ENCODE measurements at places on chromosomes 6 and 20.

DNA sequence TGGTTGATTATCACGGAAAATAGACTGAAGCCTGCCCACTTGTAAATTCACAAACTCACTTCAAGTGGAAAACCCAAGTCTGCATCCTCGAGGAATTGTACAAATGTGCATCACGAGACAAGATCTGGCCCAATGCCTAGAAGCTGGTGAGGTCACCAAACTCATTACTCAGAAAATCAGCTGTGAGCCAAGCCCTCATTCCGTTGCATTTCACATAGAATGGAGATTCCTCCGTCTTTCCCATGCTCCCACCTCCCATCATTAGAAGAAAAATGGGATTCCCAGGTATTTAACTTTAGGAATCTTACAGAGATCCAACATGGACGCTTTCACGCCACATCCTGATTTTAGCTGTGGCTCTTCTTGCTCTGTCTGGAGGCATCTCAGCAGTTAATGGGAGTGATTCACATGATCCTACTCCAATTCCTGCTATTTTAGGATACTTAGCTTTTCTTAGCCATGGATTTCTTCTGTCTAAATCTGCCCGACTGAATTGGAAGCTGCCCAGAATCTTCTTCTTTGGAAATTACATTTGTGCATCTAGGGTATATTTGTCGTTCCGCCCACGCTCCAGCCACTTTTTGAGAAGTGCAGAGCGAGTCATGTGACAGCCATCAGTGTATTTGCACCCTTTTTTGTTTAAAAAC, 68.7 kb upstream of the STMND1 start:
- DNase-seq = no peak

DNA sequence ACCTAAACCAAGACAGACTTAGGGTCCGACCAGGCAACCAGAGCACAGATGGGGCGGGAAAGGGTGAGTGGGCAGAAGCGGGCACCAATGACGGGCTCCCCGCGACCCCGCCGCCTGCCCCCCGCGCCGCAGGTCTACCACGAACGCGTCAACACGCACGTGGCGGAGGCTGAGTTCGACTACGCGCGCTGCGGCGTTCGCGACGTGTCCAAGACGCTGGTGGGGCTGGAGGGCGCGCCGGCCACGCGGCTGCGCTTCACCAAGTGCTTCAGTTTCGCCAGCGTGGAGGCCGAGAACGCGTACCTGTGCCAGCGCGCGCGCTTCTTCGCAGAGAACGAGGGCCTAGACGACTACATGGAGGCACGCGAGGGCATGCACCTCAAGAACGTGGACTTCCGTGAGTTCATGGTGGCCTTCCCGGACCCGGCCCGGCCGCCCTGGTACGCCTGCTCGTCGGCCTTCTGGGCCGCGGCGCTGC, 5.1 kb downstream of the TMEM151B start:
- no peak for DNase-seq

- DNase-seq = no peak
Measured at GRCh38 chr6:144298194-144298593, 13.1 kb downstream of the UTRN start.

- DNase-seq = no peak
Measured at GRCh38 chr6:5680095-5680494, 326.6 kb downstream of the NRN1 start.

GRCh38 chr6:25831532-25832306, at the start of gene SLC17A1:
SLC17A1 (minus strand) TSS chr6:25832052; CDS start chr6:25830557, 1,495 bp downstream.
- no peak for DNase-seq

DNA sequence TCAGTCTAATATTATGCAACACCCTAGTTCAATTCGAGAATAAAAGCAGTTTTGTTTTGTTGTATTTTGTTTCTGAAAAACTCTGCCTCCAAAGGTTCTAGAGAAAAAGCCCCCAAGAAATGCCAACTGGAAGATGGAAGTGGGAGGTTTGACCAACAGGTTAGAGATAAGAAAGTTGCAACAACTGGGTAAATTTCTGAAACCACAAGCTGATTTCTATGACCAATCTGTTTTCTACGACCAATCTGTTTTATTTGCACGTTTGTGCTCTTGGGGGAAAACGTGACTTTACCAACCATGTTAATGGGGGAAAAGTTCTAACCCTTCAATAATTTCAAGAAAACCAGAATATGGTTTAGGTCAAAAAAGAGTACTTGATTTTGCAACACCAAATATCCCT, 173.2 kb downstream of the PDE7B start:
- no peak for DNase-seq

GRCh38 chr6:111024681-111025080, 42.8 kb downstream of the RPF2 start:
- DNase-seq = no peak

- DNase-seq = no peak
Measured at GRCh38 chr20:60224914-60225313, 266.7 kb downstream of the CDH26 start.

GRCh38 chr20:14820771-14821170, 483.4 kb upstream of the FLRT3 start:
- DNase-seq = no peak

DNA sequence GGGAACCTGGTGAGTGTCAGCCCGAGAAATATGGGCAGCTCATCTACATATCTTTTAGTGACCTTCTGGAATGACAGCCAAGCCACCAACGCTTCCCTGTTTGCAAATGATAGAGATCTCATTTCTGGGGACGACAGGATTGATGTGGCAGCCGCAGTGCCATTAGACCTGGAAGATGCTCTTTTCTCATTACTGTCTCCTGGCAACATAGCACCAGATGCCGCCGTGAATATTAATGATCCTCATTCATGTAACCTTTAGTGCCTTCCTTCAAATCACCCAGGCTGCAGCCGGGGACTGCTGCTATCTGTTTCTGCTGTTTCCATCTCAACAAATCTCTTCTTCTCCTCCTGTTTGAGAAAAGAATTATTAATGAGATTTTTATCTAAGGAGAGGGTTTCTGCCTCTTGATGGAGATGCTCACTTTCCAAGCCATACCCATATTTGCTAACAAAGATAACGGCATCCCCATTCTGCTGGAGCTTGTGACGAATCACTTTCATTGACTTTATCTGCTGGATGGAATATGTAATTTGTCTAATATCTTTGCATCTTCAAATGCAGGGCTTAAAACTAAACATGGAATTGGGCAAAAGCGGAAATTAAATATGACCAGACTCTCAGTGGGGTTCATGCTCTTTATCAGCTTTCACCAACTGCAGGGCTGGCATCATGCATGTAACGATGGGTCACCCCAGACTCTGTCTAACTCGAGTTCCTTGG, 74.8 kb upstream of the KIF16B start:
- DNase-seq = no peak

GRCh38 chr6:41543087-41543486, 3.1 kb upstream of the FOXP4 start:
- DNase-seq = no peak

GRCh38 chr6:148997865-148998264, 251.0 kb downstream of the UST start:
- no peak for DNase-seq

- DNase-seq = no peak
Measured at GRCh38 chr6:107991061-107991460, 33.1 kb upstream of the SEC63 start.

GRCh38 chr6:122568350-122568749, 41.9 kb upstream of the PKIB start:
- DNase-seq = no peak

- DNase-seq = no peak
Measured at GRCh38 chr6:37738216-37738615, 40.5 kb upstream of the MDGA1 start.

- DNase-seq = peak; percentile 50
Measured at GRCh38 chr20:3751675-3752385, 15.7 kb downstream of the ADISSP start.

GRCh38 chr6:29887330-29887818, 55.0 kb upstream of the HLA-A start:
- DNase-seq = peak; percentile 30

DNA sequence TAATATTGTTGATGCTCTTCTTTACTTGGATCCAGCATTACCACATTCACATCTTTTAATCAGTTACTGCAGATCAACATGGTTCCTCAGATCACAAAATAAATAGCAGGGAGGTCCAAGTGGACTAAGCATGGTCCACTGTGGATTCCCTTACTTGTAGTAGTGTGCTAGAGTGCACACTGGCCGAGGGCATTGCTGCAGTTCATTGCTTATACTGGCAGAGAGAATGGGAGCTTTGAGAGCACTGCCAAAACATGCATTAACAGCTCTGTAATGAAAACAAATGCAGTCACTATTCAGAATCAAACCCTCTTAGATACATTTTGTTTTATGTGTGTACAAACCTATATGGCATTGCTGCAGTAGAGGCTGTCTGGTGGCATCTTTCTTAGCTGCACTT, 471.5 kb downstream of the CD109 start:
- DNase-seq = no peak

DNA sequence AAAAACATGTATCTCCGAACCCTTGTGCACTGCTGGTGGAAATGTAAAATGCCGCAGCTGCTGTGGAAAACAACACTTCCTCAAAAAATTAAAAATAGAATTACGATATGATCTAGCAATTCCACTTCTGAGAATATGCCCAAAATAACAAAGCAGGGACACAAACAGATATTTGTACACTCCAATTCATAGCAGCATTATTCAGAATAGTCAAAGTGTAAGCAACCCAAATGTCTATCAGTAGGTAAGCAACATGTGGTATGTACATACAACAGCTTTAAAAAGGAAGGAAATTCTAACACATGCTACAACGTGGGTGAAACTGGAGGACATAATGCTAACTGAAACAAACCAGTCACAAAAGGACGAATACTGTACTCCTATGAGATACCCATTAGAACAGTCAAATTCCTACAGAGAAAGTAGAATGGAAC, 5.7 kb upstream of the RAB5IF start:
- no peak for DNase-seq

- no peak for DNase-seq
Measured at GRCh38 chr6:156647991-156648390, 129.2 kb upstream of the ARID1B start.

GRCh38 chr6:107543567-107543966, 53.6 kb downstream of the SOBP start:
- no peak for DNase-seq

GRCh38 chr20:62918147-62918546, 8.2 kb downstream of the DIDO1 start:
- DNase-seq = no peak

GRCh38 chr20:10219452-10219791, 792 bp downstream of the SNAP25 start:
- DNase-seq = peak; percentile 65

GRCh38 chr20:38203337-38203980, 38.4 kb upstream of the TGM2 start:
- DNase-seq = no peak

- DNase-seq = no peak
Measured at GRCh38 chr6:101268541-101268940, 125.0 kb upstream of the GRIK2 start.

- no peak for DNase-seq
Measured at GRCh38 chr6:132215805-132216204, 185.5 kb downstream of the MOXD1 start.

DNA sequence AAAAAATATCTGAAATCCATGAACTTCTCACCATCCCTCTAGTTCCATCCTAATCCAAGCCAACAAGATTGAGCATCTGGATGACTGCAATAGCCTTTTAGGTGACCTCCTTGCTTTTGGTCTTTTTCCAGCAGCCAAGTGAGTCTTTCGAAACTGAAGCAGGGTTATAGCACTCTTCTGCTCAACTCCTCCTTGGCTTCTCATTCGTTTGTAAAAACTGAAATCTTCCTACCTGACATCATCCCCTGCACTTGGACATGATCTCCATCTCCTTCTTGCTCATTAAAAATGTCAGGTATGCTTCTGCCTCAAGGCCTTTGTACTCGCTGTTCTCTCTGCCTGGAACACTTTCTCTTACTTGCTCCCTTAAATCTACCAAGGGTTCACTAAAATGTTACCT, 46.0 kb downstream of the STX7 start:
- no peak for DNase-seq

DNA sequence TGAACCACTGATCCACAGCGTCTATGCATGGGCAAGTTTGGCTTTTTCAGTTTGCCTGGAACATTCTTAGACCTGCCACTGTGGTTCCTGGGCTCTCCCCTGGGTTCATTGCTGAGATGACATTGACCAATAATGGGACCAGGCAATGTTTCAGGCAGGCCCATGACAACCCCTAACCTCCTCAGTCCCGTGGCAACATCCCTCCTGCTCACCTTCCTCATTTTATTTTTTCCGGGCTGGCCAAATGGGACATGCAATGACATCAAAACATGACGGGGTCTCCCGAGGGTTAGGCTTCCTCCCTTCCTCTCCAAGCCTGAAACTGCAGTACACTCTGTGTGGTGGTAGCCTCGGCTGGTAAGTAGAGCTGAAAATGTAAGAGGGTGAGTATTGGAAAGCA, 234.0 kb upstream of the RREB1 start:
- no peak for DNase-seq

- DNase-seq = no peak
Measured at GRCh38 chr6:35487658-35488516, 9.0 kb downstream of the TEAD3 start.

- no peak for DNase-seq
Measured at GRCh38 chr20:41245086-41245707, 72.3 kb downstream of the ZHX3 start.

DNA sequence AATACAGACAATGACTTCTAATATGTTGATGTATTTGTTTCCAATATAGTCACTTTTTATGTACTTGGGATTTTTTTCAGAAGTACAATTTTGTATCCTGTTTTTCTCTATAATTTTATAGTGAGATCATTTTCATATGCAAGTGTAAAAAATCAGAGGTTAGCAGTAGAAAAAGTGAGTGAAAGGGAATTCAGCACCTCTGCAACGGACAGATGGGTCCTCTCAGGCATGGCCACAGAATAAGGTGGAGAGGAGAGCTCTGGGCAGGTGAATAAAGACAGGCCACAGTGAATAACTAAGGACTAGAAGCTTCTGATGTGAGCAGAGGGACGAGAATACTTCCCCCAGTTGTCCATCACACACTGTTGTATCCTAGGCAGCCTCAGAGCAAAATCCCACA, 210.1 kb upstream of the CNR1 start:
- DNase-seq = no peak

DNA sequence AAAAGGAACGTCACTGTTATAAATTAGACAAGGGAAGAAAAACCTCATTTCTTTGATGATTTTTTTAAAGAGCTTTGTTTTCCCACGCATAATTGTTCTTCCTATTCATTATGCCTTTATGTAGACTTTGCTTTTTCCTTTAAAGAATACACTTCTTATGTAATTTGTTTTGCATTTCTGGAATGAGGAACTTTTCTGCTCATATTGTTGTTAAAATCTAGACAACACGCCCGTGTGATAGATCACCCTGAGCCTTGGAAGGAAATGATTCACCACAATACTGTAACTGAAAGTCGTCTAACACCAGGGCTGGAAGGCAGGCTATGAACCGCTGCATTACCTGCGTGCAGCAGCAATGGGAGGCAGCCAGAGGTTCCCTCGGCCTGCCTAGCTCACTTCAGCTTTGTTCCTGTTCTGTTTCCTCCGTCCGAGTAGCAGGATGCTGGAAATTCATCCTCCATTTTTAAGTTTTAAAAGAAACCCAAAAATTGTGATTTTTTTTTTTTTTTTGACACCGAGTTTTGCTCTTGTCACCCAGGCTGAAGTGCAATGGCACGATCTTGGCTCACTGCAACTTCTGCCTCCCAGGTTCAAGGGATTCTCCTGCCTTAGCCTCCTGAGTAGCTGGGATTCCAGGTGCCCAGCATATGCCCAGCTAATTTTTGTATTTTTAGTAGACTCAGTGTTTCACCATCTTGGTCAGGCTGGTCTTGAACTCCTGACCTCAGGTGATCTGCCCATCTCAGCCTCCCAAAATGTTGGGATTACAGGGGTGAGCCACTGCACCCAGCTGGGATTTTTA, 49.6 kb upstream of the ZNF217 start:
- DNase-seq = peak; percentile 60

- no peak for DNase-seq
Measured at GRCh38 chr6:2677080-2677593, 73.6 kb downstream of the MYLK4 start.
